A549 (cell line): ENCODE measurements at places on chromosomes 3 and 15.

DNA sequence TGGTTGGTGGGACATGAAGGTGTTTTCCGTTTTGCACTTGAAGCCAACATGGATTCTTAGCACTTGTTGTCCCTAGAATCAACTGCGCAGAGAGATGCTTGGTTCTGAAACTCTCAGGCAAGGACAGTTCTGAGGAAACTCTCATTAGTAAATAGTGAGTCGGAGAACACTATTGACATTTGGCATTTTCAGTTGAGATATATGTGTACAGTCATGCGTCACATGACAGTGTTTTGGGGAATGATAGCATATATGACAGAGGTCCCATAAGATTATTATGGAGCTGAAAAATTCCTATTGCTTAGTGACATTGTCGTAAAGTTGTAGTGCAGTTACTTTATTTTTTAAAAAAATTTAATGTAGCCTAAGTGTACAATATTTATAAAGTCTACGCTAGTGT lies 5.8 kb downstream of the APBA2 start:
- DNase-seq, result no peak

- DNase-seq, result no peak
These were observed 5.2 kb upstream of the TMEM40 start for GRCh38 chr3:12764171-12764776.

GRCh38 chr15:84961114-84961452 lies 20.6 kb upstream of the PDE8A start:
- DNase-seq, result no peak

GRCh38 chr15:101486696-101487459 lies 2.6 kb downstream of the PCSK6 start:
- no peak for DNase-seq

DNA sequence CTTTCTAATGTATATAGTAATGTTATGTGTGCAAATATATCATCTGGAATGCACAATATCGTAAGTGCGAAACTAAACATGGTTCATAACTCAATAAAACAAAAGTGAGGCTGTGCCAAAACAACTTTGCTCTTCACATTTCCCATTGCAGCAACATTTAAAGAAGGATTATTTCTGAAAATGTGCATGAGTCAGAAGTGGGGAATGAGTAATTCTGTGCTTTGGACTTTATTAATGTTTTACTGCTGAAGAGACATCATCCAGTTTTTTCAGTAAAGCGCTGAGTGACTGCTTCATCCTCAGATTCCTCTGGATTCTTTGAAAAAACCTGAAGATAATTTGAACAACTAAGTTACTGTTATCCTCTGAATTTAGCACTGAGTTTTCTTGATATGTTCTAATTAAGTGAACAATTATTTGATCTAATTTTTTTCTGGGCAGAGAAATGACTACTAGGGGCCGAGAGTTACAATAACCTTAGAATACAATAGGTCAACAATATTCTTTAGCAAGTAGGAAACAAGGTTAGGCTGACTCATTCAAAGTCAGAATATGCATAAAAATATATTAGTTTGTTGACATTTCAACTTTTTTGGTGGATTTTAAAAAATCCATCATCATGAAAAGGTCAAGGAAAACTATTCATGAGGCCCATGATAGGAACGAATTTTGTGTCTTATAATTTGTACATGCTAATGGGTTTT lies 20.0 kb upstream of the PLCL2 start:
- peak; percentile 39 for DNase-seq

- no peak for DNase-seq
These were observed 85.1 kb downstream of the DNAJB8 start for GRCh38 chr3:128381609-128382008.

DNA sequence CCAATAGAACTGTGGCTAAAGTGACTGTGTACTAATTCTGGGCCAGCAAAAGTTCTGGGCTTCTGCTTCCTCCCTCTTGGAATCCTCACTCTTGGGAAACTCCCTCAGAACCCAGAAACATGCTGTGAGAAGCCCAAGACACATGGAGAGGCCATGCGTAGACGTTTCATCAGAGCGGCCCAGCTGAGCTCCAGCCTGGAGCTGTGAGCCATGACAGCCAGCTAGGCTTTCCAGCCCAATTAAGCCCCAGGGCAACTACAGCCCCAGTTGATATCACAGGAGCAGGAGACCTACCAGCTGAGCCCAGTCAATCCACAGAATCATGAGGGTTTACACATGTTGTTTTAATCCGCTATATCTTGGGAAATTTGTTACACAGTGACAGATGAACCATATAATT lies 43.6 kb upstream of the CNOT10 start:
- DNase-seq, result no peak

DNA sequence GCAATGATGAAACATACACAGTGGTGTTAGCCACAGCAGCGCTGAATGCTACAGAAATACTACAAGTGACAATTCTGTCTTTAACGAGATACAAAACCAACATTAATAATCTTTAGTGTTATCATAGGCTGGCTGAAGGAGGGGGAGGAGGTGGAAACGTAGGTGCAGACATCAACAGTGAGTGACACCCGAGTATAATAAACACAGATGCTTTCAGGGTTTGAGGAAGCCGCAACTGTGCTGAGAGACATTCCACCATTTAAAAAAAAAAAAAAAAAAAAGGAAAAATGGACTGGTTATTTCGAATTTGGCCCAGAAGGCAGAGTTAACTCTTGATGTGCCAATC lies 4.3 kb upstream of the IGDCC3 start:
- DNase-seq, result no peak

GRCh38 chr3:42710323-42711021 lies 7.9 kb upstream of the HHATL start:
- DNase-seq, result no peak

DNA sequence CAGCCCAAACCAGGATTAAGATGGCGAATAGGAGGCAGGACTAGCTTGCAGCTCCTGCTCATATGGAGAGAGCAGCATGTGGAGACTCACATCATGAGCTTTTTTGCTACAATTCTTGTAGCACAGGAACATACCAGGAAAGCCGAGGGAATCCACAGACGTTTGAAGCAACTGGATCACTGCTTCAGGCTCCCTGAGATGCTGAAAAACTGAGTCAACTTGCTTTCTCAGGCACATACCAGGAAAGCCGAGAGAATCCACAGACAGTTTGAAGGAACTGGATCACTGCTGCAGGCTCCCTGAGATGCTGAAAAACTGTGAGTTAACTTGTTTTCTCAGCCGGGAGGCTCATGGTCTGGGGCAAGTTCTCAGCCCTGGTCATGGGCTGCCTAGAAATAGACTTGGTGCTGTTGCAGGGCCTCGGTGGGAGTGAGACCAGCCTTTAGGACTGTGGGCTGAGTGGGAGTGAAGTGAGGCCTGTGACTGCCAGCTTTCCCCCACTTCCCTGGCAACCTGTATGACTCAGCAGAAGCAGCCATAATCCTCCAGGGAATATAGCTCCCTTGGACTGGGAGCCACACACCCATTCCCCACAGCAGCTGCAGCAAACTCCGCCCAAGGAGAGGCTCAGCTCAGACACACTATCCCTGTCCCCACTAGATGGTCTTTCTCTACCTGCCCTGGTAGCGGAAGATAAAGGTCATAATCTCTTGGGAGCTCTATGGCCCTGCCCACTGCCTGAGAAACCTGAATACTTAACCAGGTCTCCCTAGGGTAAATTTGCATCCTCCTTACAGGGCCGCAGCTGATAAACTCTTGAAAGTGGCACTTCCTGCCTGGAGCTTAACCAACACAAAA lies 51.9 kb upstream of the PFN2 start:
- DNase-seq, result no peak

DNA sequence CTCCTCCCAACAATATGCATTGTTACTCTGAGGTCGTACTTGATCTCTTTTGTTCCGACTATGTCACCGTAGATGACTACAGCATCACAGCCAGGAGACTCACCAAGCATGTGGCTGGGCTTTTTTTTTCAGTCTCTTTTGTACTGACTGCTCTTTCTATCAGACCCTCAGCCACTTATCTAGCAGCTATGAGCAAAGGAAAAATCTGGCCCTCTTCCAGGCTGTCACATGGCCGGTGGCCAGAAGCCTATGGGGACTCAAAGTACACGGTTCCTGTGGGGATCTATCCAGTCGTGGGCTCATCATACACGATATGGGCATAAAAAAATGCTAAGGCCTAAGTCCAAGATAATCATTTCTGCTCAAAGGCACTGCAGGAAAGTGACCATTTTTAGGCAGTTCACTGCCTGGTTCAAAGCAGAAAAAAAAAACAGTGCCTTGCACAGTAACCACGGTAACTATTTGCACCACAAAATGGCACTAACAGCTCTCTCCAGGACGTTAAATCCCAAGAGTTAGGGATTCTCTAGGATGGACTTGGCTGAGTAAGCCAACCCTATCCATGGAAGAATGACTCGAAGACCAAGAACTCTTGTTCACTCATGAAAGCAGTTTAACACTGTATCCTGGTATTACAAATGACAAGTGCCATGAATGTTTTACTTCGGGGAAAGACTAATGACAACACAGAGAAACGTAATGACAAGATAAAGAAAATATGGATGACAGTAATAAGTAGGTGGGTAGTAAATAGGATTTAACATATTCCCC lies 50.3 kb downstream of the SHQ1 start:
- DNase-seq, result no peak

- no peak for DNase-seq
These were observed 41.5 kb downstream of the STRIT1 start for GRCh38 chr3:155252021-155252420.

GRCh38 chr3:122004991-122005565 lies 17.0 kb downstream of the ILDR1 start:
- DNase-seq, result no peak

- DNase-seq, result no peak
These were observed 490.4 kb upstream of the CFAP20DC start for GRCh38 chr3:59540241-59540640.

- DNase-seq, result peak; percentile 64
These were observed 51.2 kb downstream of the CFAP20DC start for GRCh38 chr3:58998476-58999117.

- DNase-seq, result no peak
These were observed 74.7 kb downstream of the CRYBG3 start for GRCh38 chr3:97896547-97896946.

DNA sequence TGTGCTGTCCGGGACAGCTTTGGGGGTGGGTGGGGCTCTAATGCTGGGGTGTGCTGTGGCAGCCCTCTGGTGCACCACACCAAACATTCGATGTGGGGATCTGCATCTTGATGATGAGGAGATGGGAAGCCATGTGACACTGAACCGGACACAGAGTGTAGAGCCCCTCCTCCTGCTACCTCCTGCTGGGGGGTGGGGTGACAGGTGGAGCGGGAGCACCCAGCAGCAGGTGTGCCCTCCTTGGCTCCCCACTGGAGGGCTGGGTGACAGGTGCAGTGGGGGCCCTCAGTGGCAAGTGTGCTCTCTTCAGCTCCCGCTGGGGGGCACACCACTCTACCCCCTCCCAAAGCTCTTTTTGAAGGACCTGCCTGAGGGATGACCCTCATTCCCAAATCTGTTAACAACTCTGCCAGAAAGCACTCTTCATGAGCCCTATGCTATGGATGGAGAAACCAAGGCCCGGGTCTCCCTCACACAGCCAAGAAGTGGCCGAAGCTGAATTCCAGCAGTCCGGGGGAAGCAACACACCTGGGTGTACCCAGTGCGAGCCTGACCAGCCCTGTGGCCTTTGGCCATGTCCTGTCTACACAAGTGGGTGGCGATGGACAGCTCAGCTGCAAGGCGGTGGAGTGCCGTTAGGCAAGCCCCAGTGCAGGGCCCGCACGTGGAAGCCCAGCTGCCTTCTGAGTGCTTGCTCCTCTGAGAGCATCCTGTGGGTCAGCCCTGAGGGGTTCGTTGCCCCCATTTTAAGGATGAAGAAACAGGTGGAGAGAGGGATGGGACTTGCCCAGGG lies 609 bp upstream of the UROC1 start:
- no peak for DNase-seq

DNA sequence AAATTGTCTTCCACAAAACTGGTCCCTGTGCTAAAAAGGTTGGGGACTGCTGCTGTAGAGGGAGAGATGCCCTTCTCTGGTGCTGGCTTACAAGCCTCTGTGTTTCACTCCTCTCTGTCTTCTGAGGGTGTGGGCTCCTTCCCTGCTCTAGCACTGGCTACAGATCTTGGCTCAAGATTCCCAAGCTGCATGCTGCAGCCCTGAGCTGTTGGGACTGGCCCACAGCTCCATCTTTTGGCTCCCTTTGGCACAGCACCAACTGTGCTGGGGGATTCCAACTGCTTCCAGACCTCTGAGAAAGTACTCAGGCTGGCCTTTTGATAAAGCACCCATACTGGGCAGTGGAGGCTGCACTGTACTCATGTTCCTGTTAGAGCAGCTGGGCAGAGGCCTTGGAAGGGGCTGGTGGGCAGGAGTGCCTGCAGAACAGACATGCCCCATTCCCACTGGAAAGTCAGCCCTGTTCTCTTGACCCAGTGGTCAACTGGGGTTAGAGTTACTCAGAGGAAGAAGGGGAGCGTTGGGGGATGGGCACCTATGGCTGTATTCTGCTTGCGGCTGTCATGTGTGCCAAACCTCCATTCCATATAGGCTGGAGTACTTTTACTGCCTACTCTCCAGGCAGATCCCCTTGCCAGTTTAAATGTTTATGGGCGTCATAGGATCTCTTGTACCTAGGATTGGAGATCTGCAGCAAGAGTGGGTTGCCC lies 55.7 kb downstream of the GALK2 start:
- peak; percentile 33 for DNase-seq

GRCh38 chr15:91073077-91073476 lies 27.0 kb upstream of the SV2B start:
- DNase-seq, result no peak
